ENCODE measurements at places on chromosomes 6 and 20.

DNA sequence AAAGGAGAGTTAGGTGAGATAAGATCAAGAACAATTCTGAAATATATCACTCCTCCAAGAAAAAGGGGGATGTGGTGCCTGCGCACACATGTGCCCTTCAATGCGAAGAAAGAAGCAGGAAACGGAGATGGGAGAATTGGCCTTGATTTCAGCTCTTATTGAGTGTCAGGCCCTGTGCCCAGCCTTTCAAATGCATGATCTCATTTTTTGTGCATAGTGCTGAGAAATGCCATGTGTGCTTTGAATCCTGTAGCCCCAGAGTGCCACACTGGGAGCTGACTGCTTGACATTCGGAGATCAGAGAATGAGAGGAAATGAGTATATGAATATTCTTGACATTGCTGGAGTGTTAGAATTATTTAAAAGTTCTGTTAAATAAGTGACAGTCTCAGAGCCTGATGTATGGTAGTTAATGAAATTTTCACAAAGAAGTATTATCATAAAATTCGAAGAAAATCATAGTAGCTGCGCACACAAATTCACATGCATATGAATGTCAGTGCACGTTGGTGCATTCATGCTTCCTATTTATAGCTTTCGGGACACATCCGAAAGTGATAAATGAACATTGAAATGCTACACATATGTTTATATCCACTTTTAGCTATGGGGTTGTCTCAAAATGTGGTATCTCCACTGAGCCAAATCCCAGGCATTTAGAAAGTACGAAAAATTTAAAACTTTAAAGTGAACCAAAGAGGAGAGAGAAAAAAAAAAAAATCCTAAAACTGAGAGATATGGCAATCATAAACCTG is 172.0 kb downstream of the KCNQ5 start:
- no peak for DNase-seq

GRCh38 chr6:14693301-14694192 is 552.3 kb upstream of the JARID2 start:
- no peak for DNase-seq

GRCh38 chr6:16163535-16164300 is 34.8 kb downstream of the MYLIP start:
- no peak for DNase-seq

GRCh38 chr6:46838033-46838432 is 44.8 kb downstream of the MEP1A start:
- DNase-seq, result no peak

DNA sequence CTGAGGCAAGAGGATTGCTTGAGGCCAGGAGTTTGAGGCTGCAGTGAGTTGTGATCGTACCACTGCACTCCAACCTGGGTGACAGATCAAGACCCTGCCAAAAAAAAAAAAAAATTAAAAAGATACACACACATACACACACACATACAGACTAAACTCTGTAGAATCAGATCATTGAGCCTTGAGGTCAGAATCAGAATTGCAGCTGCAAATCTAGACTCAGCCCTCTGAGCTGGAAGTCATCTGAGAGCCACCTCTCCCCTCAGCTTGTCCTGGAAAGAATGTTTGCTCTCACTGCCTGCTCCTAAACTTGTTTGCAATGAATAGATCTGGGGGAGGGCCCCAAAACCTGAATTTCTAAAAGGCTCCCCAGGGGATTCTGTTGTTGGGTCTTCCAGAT is 41.4 kb upstream of the ANGPT4 start:
- DNase-seq, result no peak

DNA sequence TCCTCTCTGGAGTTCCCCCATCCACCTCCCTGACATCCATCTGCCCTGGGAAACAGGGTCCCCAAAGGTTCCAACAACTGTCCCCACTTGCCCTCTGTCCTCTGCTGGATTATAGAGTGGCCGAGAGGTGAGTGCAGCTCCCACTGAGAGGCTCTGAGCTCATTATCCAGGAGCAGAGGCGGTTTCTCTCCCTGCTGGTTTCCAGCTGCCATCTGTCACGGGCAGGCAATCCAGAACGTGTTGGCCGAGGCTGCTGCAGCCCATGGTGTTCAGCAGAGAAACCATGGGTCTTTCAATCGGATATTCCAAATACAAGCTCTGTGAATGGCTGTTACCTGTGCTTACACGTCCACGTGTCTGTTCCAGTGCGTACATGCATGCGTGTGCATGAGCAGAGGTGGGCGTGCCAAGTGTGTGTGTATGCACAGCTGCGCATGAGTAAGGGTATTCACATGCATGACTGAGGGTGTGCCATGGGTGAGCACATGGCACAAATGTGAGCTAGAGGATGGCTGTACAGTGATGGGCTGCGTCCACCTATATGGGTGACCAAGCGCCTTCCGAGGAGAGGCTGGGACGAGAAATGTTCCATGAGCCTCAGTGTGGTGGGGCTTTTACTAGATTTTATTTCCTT is 183.7 kb upstream of the PMEPA1 start:
- no peak for DNase-seq

DNA sequence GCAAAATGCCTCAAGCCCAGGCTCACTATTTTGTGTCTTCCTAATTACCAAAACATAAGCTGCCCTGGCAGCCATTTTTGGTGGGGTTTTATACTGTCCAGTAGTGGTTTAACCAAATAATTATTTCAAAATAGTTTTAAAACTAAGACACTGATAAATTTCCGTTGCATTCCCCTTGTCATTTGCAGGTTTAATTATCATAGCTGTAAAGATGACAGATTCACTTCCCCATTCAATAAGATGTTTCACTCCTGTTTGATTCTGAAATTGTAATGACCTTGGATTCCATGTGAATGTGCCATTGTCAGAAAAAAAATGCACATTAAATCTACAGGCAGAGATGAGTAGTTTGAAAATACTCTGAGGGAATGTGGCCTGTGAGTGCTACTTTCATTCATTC is 172.0 kb downstream of the COL9A1 start:
- DNase-seq, result no peak

DNA sequence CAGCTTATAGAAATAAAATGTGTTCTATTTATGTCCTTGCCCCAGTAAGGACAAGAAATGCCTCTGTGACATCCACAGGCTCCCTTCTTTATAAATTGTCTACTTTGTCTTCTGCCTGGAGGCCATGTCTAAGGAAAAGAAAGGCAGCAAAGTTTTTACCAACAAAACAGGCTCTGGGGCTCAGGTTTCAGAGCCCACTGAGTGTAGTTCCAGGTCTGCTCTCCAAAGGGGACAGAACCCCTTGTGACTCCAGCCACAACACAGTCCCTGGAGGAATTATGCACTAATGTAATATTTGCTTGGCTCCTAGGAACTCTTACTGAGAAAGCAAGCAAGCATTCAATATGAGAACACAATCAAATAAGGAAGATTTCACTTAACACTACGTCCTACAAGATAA is 80.1 kb downstream of the PAK5 start:
- DNase-seq, result no peak

DNA sequence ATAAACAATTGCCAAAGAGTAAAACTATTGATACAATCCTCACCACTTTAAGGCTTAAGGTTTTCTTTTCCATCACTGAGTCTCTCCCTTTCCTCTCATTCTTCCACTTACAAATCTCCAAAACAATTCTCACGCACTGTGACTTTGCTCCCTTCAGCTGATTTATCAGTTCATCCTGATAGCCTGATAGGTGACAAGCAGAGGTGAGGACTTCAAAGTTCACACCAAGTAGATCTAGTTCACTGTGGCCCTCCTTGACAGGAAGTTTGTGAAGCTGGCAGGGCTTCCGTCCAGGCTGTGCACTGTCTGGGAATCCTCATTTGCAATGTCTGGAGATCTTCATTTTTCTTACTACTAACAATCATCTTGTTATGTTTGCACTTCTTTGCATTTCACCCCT is 35.2 kb upstream of the POU5F1 start:
- no peak for DNase-seq

DNA sequence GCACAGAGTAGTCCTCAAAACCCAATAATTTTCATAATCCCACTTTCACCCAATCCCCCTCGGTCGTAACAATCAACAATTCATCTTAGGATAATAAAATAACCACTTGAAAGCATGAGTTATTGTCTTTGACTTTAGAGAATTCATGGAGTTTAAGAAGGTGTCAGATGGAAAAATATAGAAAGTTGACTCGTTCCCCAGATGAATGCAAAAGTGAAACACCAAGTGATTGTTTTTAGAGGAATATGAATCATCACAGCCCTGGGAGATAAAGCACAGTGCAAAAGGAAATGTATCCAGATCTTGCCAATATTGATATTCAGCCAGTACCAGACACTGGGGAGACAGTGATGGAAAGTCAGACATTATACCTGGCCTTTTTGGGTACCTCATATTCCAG is 860.5 kb downstream of the DHX35 start:
- no peak for DNase-seq

DNA sequence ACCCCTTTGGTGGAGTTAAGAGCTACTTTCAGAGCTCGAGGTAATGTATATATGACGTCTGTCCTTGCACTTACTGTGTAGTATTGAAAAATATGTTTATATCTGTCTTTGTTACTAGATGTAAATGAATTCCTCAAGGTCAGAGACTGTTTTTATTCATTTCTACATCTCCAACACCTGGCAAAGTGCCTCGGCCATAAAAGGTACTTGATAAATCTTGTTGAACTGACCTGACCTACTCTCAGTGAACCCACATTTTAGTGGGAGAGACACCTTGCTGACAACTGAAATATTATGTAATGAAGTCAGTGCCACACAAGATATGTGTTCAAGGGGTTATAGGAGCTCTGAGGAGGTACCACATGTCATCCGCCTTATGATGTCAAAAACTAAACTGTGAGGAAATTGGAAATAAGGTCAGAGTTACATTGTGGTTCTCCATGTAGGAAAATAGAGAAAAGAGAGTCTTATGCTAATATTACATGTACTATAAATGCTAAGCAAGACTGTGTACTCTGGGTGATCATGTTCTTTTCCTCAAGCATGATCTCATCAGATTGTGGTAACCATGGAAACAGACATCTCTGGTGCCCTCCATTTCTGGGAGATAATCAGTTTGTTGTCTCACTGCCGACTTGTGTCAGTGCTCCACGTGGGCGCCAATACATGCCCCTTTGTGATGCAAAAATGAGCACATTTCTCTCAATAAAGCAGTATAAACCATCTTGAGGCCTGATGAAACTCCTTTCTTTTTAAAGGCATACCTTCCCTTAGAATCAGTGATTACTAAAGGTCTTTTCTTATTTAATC is 5.7 kb upstream of the TMEM30A start:
- DNase-seq, result no peak

DNA sequence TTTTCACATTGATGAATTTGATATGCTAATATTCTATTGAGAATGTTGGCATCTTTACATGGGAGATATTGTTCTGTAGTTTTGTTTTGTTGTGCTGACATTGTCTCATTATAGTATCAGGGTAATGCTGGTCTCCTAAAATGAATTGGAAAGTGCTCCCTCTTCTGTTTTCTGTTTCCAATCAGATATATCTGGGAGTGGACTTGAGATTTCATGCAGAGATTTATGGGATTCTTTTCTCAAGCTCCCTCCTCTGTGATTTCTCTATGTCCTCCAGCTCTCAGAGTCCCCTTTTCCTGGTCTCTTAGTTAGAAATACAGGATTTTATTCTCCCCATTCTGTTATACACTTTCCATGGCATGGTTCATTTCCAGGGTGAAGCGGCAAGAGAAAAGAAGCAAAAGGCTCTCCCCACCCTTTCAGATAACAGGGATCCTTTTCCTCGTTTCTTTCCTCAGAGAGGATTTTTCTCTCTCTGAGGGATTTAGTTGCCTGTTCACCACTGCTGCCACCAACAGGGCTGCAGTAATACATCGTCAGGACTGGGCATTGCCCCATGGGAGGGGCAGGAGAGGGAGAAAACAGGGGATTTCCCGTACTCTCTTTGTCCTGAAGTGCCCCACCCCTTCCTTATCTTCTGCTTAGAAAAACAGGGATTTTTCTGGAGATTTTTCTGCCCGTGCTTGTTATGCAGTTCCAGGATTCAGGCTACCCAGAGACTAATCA is 59.3 kb upstream of the STMND1 start:
- no peak for DNase-seq

GRCh38 chr20:15836634-15837033 is 736.6 kb downstream of the KIF16B start:
- DNase-seq, result no peak

DNA sequence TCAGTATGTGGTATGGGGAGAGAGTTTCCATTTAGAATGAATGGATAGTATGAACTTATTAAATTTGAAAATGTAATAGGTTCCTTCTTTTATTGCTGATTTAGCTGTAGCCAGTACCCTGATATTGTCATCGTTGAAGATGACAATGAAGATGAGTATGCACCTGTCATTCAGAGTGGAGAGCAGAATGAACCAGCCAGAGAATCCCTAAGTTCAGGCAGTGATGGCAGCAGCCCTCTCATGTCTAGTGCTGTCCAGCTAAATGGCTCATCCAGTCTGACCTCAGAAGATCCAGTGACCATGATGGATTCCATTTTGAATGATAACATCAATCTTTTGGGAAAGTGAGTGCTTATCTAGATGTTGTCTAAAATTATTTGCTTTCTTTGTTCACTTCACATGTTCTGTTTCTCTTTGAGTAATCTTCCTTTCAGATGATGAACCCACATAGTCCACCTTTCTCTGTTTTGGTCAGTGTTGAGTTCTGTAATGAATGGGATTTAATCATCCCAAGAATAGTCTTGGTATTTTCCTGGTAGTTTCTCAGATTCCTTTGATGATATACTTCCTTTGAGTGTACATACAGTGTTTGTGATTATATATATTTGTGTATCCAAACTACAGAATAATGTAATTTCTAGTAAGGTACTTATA is 23.3 kb downstream of the HSF2 start:
- DNase-seq, result no peak

GRCh38 chr6:143270026-143270425 is 180.5 kb downstream of the ADAT2 start:
- no peak for DNase-seq

- peak; percentile 40 for DNase-seq
These were observed 29.5 kb downstream of the TSHZ2 start for GRCh38 chr20:53001498-53002301.

DNA sequence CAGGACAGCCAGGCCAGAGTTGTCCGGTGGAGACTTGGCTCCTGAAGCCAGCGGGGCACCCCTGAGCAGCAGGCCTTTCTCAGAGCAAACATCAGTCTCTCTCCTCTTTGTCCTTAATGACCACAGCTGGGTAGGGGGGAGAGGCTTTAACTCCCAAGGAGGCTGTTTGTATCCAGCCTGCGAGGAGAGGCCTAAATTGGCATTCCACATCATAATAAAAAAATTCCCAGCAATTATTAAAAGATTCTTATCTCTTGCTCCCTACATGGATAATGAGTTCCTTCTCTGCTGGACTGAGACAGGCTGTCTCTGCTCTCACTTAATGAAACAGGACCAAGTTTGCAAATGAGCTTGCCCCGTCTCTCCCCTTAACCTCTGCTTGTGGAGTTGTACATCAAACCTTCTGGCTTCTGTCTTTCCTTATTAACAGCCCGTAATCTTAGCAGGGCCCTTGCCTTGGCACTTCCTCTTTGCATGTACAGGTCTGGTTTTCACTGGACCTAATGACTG is 838.2 kb downstream of the MAFB start:
- DNase-seq, result no peak

GRCh38 chr6:127976796-127977195 is 75.9 kb upstream of the THEMIS start:
- no peak for DNase-seq

DNA sequence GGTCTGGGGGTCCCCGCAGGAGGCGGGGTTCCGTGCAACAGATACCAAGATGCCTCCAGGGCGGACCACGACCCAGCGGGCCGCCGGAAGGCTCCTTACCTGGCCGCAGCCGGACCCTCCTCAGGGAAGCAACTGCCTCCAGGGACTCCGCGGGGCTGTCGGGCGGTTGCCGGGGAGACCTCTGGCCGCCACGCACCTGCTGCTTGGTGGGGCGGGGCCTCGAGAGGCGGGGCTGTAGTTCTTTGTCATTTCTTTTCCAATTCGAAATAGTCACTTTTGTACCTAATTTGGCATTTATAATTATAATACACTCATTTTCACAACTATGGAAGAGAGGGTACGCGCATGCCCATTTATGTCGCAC is 647 bp downstream of the AK9 start:
- peak; percentile 81 for DNase-seq
